ENCODE measurements at places on chromosomes 6 and 20.

- DNase-seq = no peak
Observed at GRCh38 chr6:132592855-132593254, 3.3 kb upstream of the TAAR5 start.

DNA sequence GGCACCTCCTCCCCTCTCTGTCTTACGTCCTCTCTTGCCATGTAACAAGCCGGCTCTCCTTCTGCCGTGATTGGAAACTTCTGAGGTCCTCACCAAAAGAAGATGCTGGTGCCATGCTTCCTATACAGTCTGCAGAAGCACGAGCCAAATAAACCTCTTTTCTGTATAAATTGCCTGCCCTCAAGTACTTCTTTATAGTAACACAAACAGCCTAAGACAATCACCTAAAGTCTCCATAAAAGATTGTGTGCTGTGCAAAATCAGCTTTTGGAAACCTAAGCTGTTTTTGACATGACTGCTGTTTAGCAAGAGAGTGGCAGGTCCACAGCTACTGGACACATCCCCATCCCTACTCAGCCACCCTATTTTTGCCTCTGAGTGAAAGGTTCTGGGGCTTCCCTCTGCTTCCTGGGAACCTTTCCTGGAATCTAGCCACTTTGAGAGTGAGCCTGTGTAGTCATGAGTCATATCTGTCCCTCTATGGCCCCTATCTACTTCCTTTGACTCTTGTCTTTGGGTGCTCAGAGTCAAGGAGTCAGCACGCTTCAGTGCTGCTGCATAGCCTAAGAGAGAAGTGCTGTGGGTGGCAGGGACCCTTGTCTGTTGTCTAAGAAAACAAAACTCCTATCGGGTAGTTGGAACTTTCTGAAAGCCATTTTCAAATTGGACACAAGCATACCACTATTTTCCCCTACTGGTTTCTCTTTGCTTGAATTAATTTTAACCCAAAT lies 110.0 kb downstream of the PPP1R14C start:
- peak; percentile 54 for DNase-seq

GRCh38 chr6:79525272-79526100 lies 11.7 kb downstream of the LCA5 start:
- DNase-seq = no peak

DNA sequence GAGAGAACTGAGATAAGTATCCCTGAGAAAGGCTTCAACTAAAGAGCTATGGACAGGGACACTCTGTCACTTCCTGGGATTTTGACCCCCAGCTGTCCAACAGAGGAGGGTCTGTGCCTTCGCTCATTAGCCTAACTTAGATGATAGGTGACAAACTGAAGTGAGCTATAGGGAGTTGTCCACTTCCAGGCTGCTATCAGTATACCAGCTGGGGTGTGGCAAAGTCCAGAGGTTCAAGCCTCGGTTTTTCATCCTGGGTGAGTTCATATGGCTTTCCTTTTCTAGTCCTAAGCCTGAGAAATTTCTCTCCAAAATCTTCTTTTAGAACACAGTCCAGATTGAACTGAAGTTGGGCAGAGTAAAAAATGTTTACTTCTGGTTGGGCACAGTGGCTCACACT lies 5.9 kb upstream of the PAQR8 start:
- DNase-seq = no peak

DNA sequence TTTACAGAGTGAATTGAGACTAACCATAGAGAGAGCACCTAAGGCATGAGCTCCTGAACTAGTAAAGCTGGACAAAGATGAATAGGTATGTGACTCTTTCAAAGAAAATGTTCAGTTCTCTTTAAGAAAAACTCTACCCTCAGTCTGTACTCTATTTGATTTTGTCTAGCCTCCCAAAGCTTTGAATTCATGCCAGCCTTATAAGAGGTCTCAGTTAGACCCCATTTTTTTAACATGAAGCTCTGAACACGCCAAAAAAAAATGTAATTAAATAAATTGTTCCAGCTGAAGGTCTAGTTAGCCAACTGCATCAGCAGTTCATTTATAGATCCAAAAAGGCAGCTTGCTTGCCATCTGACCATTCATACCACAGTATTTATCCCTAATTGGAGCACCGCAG lies 71.6 kb downstream of the COL9A1 start:
- DNase-seq = no peak

- DNase-seq = no peak
Observed at GRCh38 chr20:23130622-23131140, 44.6 kb upstream of the CD93 start.

GRCh38 chr6:88119769-88120168 lies 46.4 kb downstream of the CNR1 start:
- DNase-seq = no peak

DNA sequence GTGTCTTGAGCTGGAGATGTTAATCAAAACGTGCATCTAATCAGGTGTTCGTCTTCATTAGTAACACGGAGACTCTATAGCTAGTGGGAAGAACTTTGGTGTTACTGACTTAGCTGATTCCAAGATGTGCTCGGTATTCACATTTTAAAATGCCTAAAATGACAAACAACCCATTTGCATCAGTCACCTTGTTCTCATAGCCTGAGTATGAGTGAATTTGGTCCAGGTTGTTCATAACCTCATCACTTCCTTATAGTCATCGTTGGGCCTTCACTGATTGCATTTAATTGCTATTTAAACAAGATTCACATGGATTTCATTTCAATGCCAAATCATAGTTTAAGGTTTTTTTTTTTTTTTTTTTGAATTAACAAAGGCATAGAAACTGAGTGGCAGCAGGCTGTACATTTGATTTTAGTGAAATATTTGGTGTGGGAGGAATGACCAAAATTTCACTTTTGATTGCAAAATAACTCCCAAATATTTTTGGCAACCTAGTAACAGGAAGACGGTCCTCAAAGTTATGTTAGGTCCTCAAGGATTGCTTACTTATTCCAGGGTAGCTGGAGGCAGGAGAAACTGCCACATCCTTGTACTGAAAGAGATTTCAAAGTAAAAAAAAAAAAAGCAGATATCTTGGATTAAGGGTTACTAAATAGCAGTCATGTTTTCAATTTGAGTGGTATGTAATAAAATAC lies 104.7 kb downstream of the JARID2 start:
- DNase-seq = no peak

DNA sequence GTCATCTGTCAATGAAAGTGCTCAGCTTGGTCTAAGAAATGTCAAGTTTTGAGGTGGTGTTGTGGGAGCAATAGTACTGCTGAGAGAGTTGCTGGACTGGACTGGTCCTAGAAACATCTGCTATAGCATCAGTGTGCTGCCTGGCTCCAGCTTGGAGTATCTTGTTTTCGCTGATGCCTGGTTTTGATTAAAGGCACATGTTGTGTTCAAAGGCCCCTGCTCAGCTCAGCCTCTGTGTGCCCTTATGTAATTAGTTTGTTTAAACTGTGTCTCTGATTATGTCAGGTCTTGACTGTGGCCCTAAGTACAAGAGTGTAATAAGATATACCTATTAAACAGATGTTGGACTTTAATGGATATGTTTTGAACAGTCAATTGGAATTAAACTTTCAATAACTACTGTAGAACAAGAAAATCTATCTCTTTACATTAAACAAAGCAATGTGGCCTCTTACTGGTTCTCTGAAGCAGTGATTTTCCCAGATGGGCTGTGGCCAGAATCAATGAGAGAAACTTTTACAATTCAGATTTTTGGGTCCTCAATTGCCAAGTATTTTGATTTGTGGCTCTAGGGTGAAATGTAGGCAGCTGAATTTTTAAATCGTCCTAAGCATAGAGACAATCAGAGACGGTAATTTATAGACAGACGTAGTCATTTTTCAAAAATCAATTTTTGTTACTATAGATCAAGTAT lies 668.2 kb downstream of the DHX35 start:
- no peak for DNase-seq

GRCh38 chr6:33213989-33214335 lies 5.7 kb downstream of the RING1 start:
- no peak for DNase-seq

DNA sequence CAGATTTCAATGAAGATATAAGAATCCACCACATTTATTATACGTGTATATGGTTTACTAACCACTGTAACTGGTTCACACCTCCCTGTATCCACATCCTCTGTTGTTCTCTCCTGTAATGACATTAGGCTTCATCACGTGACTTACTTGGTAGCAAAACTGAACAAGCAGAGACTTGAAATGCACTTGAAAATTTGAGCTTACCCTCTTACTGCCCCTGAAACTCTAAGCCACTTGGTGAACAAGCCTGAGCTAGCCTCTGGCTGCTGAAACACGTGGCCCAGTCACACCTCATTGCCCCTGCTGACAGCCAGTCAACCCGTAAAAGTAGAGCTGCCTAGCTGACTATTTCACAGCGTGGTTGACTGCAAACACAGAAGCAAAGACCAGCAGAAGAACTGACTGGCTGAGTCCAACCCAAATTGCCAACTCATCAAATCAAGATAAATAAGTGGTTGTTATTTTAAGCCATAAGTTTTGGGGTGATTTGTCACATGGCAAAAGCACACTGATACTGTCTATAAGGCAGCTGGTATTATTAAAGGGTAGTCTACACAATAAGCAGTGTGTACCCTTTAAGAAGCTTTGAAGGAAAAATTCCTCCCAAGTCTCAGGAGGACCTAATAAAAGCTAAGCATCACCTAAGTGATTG lies 109.0 kb downstream of the RALGAPA2 start:
- DNase-seq = peak; percentile 43

DNA sequence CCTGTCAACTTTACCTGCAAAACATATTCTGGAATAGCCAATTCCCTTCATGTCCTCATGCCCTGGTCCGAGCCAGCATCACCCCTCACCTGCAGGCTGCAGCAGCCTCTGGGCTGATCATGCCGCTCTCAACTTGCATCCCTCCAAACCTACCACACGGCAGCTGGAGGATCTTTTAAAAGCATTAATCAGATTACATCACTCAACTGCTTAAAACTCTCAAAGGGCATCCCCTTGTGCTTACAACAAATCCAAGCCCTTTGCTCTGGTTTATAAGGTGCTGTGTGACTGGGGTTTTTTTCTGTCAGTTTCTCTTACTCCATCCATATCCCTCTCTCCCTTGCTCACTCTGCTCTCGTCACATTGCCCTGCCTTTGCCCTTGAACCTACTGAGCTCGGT lies 24.0 kb downstream of the CD40 start:
- DNase-seq = no peak

Measured in RCC 7860 (cell line).